ENCODE measurements at places on chromosomes 11 and 22. TPM values are rescaled to one million over a fixed set of nuclear protein-coding genes. Genes with fewer than 3 reads are reported as not detected.

The GAL gene
- not detected for polyA plus RNA-seq

The MS4A12 gene
- polyA plus RNA-seq: not detected

The CTSW gene
- 475 TPM for polyA plus RNA-seq

The GRAP2 gene
- 88.3 TPM for polyA plus RNA-seq

The RFPL1 gene
- polyA plus RNA-seq: 0.11 TPM

The SYCE3 gene
- not detected for polyA plus RNA-seq
